Fibroblast of skin of left quadriceps (primary cell): ENCODE measurements at places on chromosomes 4 and X.

DNA sequence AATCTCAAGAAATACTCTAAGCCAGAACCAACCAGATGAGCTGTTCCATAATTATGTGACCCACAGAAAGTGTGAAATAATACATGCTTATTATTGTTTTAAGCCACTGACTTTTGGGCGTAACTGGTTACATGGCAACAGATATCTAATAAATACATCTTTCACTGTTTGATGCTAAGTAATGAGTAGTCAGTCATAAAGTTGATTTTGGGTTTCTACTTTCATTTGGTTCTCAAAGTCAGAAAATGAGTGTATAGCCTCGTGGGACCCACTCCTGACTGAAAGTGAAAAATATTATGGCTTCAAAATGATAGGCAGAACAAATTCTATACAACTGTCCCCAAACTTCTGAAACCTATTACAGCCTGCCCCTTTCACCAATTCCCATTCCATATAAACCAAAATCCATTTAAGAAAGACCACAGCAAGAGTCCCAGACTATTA, 88.0 kb upstream of the CBR4 start:
- DNase-seq, result no peak

DNA sequence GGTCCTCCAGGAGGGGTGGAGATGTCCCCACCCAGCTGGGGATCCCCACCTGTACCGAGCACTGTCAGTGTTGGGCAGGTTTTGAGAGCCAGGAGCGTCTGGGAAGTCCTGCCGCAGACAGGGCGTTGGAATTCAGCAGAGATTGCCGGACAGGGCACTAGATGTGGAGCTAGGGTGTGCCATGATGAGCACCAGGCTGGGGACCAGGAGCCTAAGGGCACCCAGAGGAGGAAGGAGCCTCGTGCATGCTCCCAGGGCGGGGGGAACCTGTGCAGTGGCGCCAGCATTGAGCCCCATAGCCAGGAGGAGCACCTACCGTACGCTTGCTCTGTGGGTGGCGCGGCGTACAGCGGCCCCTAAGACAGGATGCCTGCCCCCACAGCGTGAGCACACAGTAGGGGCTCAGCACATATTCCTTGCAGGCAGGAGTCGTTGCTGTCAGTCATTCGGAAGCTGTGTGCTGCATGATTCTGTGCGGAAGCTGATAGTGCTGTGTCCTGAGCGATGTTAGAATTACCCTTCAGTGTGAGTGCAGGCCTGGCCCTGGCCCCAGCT, 18.8 kb upstream of the TADA2B start:
- DNase-seq, result no peak

DNA sequence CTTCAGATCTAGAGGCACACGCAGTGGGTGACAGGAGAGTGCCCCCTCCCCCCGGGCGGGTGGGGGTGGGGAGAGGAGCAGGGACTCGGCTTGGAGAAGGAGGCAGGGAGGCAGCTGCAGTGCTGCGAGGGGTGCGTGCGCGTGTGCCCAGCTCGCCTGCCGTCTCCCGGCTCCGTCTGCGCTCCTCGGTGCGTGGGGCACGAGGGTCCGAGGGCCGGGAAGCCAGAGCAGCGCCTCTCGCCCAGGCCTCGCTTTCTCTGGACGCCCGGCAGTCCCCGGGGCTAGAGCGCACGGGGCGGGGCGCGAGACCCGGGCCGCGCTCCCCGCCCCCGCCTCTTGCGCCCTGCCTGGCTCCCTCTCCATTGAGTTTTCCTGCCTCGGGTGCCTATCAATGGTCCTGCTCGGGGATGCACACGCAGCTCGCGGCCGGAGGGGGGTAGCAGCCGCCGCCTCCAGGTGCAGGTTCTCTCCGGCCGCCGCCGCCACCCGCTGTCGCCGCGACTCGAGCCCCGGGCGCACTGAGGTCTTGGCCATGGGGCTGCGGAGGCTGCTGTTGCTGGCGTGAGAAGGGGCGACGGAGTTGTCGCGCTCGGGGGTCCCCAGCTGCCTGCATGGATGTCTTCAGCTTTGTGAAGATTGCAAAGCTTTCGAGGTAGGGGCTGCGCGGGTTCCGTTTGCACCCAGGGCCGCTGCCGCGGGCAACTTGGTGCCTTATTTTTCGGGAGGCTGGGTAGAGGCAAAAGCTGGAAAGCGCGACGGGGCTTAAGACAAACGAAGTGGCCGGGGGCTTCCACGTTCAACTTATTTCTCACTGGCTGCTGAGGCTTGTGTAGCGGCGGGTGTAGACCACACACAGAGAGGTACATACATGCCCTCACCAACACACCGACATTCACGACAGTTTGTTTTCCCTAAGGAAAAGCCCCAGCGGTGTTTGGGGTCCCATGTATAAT, at the start of gene FRMPD4:
FRMPD4 (plus strand) TSS at position 113 of the 953 bp plus-strand sequence; CDS start at position 612, 499 bp downstream.
- no peak for DNase-seq

- no peak for DNase-seq
Measured at GRCh38 chr4:2073808-2074481, 14.8 kb downstream of the NAT8L start.

- no peak for DNase-seq
Measured at GRCh38 chr4:169661761-169662160, 41.4 kb downstream of the CLCN3 start.
